Psoas muscle (tissue), 8 donors: ENCODE measurements at places on chromosomes 12 and 14.

GRCh38 chr12:1591034-1591433, 3.3 kb downstream of the FBXL14 start:
- DNase-seq, result no peak

DNA sequence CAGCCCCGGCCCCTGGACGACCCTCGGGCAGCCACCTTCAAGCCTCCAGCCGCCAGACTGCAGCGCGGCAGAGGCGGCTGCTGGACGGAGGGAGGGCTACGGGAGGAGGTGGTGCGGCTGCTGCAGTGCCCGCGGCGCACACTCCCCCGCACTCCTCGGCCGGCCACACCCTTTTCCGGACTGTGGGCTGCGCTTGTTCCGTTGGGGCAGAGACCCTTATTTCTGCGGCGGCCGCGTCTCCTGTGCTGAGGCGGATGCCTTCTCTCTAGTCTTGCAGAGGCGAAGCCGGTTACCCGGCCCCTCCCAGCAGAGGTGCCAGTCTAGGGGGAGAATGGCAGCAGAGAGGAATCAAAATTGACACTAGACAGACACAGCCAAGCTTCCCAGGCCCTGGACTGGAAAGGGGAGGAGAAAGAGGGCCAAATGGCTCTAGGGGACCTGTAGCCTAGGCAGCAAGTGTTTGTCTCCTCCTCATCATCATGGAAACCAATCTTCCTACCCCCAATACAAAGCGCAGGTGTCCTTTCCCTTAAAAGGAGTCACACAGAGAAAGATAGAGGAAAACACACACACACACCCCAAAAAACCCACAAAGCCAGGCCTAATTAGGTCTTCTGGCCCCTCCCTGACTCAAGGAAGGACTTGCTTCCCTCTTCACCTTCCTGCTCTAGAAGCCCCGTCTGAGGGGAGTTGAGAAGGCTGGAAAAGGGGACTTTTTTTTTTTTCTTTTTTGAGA, 1.3 kb downstream of the ESYT1 start:
- peak; percentile 69 for DNase-seq

DNA sequence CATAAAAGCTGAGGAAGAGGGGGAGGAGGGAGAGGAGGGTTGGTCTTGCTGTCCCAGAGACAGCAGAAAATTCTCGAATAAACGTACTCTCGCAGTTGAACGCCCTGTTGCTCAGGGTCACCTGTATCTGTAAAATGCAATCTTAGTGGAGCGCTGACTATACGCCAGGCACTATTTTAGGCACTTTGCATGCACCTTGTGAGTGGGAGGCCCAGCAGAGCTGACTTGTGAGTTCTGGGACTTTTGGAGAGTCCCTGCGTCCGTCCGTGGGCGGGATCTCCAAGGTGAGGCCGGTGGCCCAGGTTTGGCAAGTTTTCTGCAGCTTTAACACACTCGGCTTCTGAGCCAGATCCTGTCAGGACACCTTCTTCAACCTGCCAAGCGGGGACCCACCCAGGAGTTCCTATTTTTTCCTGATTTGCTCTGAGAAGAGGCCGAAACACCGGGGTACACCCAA, 32.5 kb upstream of the PLEKHG6 start:
- DNase-seq, result no peak

DNA sequence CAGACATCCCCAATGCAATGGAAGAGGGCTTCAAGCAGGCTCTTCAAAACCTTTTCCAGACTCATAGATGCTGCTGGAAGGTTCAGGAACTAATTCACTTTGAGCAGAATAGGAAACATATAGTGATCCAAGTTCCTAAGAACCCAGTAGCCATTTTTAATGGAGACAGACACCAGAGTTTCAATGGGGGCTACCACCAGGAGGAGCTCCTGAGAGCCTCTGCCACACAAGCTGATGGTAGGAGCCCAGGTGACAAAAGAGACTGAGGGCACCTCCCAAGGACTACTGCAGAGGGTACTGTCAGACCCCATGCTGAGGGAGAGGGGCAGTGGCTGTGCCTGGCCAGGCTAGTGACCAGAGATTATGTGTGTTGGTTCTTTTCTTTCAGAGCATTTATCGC, 45.9 kb downstream of the IFNG start:
- no peak for DNase-seq

DNA sequence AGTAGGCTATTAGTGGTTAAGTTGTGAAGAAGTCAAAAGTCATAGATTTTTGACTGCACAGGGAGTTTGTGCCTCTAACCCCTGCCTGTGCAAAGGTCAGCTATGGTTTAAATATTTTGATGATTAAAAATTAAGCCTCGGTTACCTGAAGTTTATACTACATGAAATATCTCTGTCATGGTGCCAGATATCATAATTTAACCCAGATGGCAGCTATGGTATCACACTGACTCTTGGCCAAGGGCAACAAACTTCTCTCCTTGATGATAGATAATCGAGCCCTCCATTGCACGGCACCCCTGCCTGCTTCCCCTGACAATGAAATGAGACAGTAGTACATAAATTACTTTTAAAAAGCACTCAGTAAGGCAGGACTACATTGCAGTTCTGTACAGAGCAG, 80.8 kb downstream of the SLC35F4 start:
- no peak for DNase-seq
